ENCODE measurements at places on chromosomes 2 and 18.

- no peak for DNase-seq
Observed at GRCh38 chr18:14935210-14935609, 187.2 kb downstream of the ANKRD30B start.

DNA sequence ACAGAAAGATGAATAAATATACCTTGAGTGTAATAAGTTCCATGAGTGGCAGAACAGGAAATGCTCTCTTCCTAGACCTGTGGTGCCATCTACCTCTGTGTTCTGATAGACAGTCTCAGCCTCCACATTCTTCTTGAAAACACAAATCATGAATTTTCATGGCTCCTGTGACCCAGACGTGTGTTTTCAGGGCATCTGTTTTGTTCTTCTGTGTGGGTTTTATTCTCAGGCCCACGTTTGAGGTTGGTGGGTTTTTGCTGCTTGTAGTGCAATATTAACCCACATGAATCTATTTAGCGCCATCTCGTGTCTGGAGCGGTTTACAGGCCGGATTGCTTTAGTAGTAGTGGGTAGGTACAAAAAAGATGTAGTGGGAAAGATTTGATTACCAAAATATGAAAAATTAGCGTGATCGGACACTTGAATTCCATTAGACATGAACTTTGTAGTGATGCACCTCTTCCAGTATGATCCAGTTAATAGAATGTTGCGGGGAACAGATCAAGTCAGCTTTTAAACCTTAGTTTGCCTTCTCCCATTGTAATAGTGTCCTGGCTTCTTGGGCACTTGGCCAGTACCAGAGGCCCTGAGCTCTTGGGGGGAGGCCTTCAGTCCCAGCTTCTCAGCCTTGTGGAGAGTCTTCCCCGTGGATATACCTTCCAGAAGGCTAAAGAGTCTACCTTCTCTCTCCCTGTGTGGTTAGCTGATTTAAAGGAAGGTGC, 256.5 kb downstream of the TPGS2 start:
- DNase-seq = no peak

- DNase-seq = no peak
Observed at GRCh38 chr2:217806482-217806765, 196.4 kb downstream of the TNS1 start.

DNA sequence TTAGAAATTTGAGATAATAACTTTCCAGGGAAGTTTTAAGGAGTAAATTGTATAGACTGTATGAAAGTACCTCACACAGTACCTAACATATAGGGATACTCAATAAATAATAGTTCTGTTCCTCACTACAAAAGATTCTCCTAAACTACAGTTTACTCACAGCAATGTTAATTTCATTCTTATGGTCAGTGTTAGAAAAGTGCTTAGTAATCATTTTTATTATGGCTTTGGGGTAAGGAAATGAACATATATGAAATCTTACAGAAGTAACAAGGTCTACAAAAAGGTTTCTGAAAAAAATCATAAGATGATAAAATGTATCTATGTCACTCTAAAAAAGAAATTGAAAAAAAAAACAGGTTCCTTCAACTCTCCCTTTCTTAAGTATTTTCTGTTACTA, 67.2 kb downstream of the IKZF2 start:
- no peak for DNase-seq

DNA sequence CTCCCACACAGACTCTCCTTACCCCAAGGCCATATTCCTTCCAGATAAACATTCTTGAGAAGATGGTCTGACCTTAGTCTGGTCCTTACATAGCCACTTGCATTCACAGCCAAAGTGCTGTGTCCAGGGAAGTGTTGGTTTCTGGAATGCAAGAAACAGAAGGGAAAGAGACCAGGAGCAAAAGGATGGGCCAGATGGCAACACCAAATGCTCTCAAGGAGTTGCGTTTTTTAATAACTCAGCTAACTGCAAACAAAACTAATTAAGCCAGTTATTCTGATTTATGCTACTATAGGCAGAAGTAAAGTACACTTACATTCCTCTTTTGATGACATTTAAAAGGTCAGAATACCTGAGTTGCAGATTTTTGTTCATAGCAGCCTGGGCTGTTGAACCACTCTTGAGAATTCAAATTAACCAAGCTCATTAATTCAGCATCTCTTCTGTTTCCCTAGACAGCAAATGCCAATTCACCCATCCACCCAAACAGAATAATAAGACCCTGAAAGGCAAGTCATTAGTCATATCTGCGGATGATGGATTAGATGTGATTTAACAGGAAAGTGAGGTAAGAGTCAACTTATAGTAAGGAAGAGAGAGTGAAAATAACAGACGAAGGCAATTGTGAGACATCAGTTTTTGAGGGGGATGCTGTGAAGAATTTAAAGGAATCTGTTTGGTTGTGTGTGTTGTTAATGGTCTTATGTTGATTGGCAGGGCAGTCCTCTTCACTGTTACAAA, 18.8 kb downstream of the CCDC85A start:
- DNase-seq = no peak

- no peak for DNase-seq
Observed at GRCh38 chr18:70428439-70428838, 139.6 kb downstream of the SOCS6 start.

- no peak for DNase-seq
Observed at GRCh38 chr2:217792626-217793527, 209.9 kb downstream of the TNS1 start.
